ENCODE measurements at places on chromosomes 7 and 10.

DNA sequence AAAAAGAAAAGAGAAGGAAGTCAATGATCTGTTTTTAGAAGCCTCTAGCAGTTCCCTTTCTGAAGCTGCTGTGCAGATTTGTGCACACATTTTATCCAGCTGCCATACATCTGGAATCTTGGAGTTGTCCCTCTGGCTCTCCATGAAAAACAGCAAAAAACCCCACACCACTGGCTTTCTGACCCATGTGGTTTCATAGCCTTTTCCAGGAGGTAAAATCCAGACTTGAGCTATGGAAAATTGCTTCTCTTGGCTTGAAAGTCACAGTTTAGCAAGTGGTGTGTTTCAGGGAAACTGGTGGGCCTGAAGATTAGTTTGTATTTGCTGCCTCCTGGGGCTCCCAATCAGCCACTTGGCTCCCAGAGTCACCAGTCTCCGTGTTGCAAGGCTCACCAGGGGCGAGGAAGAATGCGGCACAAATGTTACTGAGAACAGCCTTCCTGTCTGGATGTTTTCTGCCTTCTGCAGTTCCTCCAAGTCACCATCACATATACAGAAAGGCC is 50.1 kb upstream of the ADRB1 start:
- DNase-seq, result no peak

DNA sequence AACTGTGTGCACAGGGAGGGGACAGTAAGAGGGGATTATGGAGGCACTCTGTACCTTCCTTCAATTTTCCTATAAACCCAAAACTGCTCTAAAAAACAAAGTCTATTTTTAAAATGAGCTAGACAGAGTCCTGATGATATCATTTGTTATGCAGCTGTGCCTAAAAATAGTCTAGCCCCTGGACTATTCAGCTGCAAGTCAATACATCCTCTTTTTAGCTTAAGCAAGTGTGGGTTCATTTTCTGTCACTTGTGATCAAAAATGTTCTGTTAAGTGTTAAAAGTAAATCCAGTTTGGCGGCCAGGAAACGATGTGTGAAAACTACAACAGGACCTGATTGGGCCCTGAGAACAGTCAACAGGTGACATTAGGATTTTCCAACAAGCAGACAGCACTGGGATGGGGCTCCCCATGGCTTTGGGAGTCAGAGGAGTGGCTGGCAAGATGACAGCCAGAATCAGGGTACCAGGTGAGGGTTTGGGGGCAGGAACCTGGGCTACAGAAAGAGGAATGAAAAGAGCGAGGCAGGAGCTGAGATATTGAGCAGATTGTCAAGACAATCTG is 33.9 kb downstream of the FAM107B start:
- no peak for DNase-seq

DNA sequence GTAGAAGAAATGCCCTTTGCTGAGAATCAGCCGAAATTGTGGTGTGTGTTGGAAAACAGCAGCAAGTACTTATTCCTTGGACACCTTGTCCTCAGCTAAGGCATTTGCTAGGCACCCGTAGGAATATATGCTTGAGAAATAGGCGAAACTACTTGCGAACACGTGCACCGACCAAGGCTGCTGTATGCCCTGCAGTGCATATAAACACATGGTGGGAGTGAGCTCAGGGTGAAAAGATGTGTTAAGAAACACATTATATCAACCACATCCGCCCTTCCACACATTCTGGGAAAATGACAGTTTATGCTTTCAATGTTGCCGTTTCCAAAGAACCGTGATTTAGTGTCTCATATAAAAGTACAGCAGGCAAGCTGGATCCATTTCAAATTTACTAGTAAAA is 199.2 kb downstream of the JCAD start:
- DNase-seq, result peak; percentile 50

GRCh38 chr7:101599787-101600186 is 29.3 kb downstream of the MYL10 start:
- DNase-seq, result no peak

DNA sequence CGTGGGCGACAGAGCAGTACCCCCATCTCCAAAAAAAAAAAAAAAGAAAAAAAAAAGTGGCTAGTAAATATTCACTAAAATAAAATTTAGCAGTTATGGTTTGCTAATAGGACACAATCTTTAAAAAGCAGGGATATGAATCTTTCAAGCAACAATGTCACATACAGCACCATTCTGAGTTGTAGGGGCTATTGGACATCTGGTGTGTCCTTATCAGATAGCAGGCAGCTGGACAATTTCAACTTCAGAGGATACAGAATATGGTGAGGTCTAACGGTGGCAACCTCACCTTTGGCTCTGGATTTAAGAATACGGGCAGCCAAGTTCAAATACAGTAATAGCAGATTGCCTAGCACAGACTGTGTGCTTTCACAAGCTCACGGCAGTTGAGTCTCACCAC is 51.1 kb downstream of the SLC37A3 start:
- DNase-seq, result no peak
